ENCODE measurements at places on chromosomes 7 and 10. TPM values are rescaled to one million over a fixed set of nuclear protein-coding genes. Genes with fewer than 3 reads are reported as not detected.

ANKRD61 gene
- not detected for total RNA-seq

CTAGE8 gene
- total RNA-seq, result not detected

DNA sequence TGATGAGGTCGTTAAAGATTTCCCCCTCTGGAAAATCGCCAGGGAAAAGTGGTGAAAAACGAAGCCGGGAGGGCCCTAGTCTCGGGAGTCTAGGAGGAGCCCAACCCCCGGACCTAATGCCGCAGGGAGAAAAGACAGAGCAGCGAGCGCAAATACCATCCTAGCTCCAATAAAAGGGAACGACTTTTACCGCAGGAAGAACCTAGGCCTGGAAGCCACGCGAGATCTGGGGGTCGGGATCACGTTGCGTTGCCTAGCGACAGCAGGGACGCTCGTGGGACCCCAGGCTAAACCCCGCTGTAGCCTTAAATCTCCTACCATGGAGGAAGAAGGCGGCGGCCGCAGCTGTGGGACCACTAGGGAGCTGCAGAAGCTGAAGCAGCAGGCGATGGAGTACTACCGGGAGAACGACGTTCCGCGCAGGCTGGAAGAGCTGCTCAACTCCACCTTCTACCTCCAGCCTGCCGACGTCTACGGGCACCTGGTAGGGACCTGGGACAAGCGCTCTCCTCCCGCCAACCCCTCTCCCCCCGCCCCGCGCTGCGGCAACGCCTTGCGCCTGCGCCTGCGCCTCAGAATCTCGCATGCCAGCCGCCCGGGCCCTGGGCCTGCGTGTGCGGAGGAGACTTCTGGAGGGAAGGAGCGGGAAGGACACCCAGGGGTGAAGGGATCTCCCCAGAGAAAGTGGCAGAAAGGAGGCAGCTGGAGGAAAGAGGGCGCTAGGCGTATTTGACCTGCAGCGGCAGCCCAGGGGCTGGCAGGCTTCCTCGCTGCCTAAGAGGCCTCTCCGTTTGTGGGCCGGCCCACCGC is at the start of gene ENO4:
TSS of gene ENO4 (plus strand) at position 252 of the 810 bp plus-strand sequence. CDS start at position 320, 68 bp downstream.
- H3K4me3 ChIP-seq, result peak within 1 kb of the TSS; percentile 57
- DNase-seq, result peak; percentile 68
- H3K27me3 ChIP-seq, result no peaks in the 10 kb centered on the region

SLF2 gene
- 27.9 TPM for total RNA-seq
